CD4-positive, CD25-positive, alpha-beta regulatory T cell (primary cell): ENCODE measurements at places on chromosomes 2 and 18.

- H3K27ac ChIP-seq = no peak overlapping the region
- DNase-seq = no peak
- no peaks in the 10 kb centered on the region for H3K36me3 ChIP-seq
- H3K27me3 ChIP-seq = no peaks in the 10 kb centered on the region
- H3K4me1 ChIP-seq = no peaks in the 10 kb centered on the region
These were observed 48.5 kb downstream of the SOCS6 start for GRCh38 chr18:70337139-70337972.

GRCh38 chr2:75311521-75311920, 112.2 kb upstream of the TACR1 start:
- no peaks in the 10 kb centered on the region for H3K27me3 ChIP-seq
- no peak overlapping the region for H3K4me3 ChIP-seq
- H3K27ac ChIP-seq = no peak overlapping the region
- no peak for DNase-seq
- no peaks in the 10 kb centered on the region for H3K36me3 ChIP-seq

GRCh38 chr2:54582987-54583386, 126.9 kb downstream of the SPTBN1 start:
- H3K27me3 ChIP-seq = no peaks in the 10 kb centered on the region
- DNase-seq = no peak
- peak overlapping the region; percentile 87 for H3K27ac ChIP-seq
- H3K36me3 ChIP-seq = no peaks in the 10 kb centered on the region
- H3K4me3 ChIP-seq = no peak overlapping the region
- peaks cover 88% of the 10 kb centered on the region for H3K4me1 ChIP-seq

DNA sequence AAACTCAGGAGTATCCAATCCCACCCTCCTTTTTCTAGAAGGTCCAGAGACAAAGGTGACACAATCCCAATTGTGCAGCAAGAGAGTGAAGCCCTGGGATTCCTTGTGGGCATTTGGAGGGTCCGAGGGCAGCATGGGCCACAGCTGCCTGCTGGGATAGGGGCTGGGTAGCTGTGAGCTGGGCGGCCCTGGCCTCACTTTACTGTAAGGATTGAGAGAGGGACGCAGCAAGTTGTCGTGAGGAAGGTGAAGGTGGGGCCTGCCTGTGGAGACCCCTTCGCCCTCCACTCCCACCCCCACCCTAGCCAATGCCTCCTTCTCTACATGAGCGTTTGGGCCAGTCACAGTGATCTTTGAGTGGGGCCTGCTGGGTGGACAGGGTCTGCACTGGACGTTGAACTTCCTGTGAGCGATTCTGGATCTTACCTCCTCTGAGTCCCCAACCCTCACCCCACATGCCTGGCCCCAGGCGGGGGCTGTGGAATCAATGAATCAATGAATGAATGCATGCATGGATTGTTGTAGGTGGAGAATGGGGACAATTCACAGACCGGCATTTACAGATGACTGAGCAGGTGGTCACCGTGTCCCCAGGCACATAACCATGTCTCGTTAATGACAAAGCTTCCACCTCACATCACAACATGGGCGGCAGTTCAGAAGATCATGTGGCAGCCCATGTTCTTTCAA, 107.2 kb downstream of the INHBB start:
- no peak for DNase-seq
- H3K4me3 ChIP-seq = no peak overlapping the region
- H3K36me3 ChIP-seq = no peaks in the 10 kb centered on the region
- no peak overlapping the region for H3K27ac ChIP-seq

GRCh38 chr2:242054406-242054805, 184.9 kb downstream of the RTP5 start:
- no peaks in the 10 kb centered on the region for H3K36me3 ChIP-seq
- no peaks in the 10 kb centered on the region for H3K27me3 ChIP-seq
- no peak overlapping the region for H3K27ac ChIP-seq
- no peak overlapping the region for H3K4me3 ChIP-seq

DNA sequence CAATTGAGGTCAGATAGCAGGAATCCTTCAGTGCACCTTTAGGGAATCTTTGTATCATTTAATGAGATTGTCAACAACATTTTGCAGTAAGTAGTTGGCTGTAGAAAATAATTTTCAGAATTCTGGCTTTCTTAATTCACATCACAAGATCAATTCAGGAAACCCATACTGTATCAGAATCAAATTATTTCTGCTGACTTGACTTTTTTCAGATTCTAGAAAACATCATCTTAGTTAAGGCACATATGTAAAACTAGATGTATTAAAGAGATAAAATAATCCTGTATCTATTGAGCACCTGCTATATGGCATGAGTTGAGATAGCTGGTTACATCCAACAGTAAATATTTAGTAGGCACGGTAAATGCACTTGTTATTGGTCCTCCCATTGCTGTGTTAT, 791.4 kb downstream of the TDRD15 start:
- no peaks in the 10 kb centered on the region for H3K36me3 ChIP-seq
- no peaks in the 10 kb centered on the region for H3K4me1 ChIP-seq
- H3K27me3 ChIP-seq = no peaks in the 10 kb centered on the region
- no peak for DNase-seq
- no peak overlapping the region for H3K27ac ChIP-seq

GRCh38 chr2:8626572-8626971, 55.3 kb upstream of the ID2 start:
- no peak for DNase-seq
- no peak overlapping the region for H3K4me3 ChIP-seq
- no peaks in the 10 kb centered on the region for H3K27me3 ChIP-seq
- H3K4me1 ChIP-seq = no peaks in the 10 kb centered on the region
- H3K27ac ChIP-seq = no peak overlapping the region

DNA sequence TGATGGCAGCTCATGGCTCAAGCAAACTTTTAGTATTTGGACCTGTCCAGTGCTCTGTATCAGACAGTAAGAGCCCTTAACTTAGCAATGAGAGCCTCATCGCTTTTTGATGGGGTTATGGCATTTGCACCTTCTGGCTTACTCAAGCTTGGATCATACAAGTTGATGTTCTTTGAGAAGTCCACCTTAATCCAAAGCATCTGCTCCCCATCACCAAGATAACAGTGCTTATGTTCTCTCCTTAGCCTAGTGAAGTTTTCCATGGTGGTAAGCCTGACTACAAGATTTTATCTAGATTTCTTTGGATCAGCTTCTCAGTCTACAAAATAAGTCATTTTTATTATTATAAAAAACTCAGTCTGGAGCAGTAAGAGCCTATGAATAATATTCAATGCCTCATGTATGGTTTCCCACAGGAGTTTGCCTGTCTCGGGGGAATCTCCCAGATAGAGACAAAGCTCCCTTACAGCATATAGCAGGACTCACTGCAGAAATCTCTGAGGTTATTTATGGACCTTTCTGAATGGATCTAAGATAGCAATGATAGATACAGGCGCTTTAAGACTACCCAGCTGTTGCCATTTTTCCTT, 472.2 kb upstream of the LINC00305 start:
- no peak for DNase-seq
- H3K27me3 ChIP-seq = no peaks in the 10 kb centered on the region
- H3K27ac ChIP-seq = no peak overlapping the region
- H3K4me3 ChIP-seq = no peak overlapping the region
- H3K4me1 ChIP-seq = no peaks in the 10 kb centered on the region

- no peak overlapping the region for H3K4me3 ChIP-seq
- no peaks in the 10 kb centered on the region for H3K36me3 ChIP-seq
- H3K27ac ChIP-seq = no peak overlapping the region
- peaks cover 10% of the 10 kb centered on the region for H3K27me3 ChIP-seq
- peaks cover 4% of the 10 kb centered on the region for H3K4me1 ChIP-seq
These were observed 8.2 kb downstream of the GDF7 start for GRCh38 chr2:20674974-20675679.

DNA sequence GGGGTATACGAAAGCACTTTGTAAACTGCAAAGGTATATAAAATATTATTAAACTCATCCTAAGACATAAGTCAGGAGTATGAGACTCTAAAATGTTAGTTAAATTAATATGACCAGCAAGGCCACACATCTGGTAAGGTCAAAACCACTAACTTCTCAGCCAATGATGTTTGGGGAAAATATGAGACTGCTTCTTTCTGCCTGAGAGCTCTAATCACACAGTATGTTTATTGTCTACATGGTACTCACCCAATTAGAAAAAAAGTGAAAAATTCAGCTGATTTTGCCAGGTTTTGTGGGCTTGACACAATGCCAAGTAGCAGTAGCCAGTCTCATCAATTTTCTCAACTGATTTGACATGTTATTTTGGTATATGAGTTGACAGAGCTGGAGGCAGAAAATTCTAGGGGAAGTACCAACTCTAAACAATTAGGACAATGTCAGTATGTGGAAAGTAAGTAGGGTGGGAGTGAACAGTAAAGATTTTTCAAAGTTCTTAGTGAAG, 87.3 kb downstream of the ALK start:
- H3K4me3 ChIP-seq = no peak overlapping the region
- DNase-seq = no peak
- no peak overlapping the region for H3K27ac ChIP-seq
- H3K4me1 ChIP-seq = no peaks in the 10 kb centered on the region

- no peaks in the 10 kb centered on the region for H3K36me3 ChIP-seq
- H3K4me1 ChIP-seq = peaks cover 10% of the 10 kb centered on the region
- peaks cover 9% of the 10 kb centered on the region for H3K27me3 ChIP-seq
These were observed 710 bp downstream of the DUSP19 start for GRCh38 chr2:183079139-183079775.

DNA sequence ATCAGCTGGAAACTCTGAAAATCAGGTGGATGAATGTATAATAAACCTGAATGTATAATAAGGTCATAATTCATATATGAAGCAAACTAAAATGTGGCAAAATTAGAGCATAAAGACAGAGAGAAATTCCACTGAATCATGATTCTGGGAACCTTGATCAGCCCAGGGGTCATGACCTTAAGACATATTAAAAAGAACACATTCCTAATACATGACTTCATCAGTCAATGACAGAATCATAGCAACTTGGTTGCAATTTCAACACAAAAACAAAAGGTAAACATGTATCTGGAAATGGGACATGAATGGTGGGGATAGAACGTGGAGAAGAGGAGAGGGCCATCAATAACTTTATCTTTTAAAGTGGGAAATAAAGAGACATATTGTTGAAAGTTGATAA, 17.6 kb downstream of the AFF3 start:
- DNase-seq = no peak
- H3K27ac ChIP-seq = no peak overlapping the region
- H3K36me3 ChIP-seq = no peaks in the 10 kb centered on the region
- no peaks in the 10 kb centered on the region for H3K4me1 ChIP-seq
- H3K4me3 ChIP-seq = no peak overlapping the region
- no peaks in the 10 kb centered on the region for H3K27me3 ChIP-seq

DNA sequence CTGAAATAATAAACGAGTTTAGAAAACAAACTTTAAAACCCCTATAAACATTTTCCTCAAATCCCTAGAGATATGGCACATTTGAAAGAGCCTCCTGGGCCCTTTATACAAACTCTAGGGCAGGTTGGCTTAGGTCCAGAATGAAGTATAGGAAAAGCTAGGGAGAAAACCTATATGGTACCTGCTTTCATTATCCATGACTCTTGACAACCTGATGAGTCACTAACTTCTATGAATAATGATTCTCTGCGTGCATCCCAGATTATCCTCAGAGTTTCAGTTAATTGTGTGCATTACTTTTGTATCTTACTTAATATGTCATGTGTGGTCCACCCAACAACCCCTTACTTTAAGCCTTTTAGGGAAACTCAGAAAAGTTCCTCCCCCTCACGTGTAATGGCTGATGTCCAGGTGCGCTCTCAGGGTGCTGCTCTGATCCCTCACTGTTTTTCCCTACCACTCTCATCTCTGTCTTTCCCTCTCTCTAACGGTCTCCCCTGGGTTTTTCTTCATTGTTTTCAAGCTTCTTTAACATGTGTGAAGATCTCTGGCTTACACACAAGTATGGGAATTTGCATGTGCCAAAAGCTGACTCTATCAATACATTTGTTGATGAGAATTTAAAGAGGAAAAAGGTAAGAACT, 78.5 kb downstream of the LRP1B start:
- no peak overlapping the region for H3K4me3 ChIP-seq
- H3K27ac ChIP-seq = no peak overlapping the region
- H3K27me3 ChIP-seq = no peaks in the 10 kb centered on the region
- H3K36me3 ChIP-seq = no peaks in the 10 kb centered on the region
- H3K4me1 ChIP-seq = no peaks in the 10 kb centered on the region

DNA sequence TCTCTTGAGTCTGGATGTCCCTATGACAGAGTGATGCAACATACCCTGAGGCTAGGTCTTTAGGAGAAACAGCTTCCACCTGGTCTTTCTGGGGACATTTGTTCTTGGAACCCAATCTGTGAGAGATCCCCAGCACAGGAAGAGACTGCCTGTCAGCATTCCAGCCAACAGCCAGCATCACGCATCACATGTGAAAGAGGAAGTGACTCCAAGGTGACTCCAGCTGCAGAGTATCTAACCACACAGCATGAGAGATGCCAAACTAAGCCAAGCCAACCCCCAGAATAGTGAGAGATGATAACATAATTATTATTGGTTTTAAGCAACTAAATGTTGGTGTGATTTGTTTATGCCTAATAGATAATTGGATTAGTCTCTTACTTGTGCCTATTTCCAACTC, 35.7 kb downstream of the C18orf63 start:
- no peaks in the 10 kb centered on the region for H3K4me1 ChIP-seq
- no peak overlapping the region for H3K27ac ChIP-seq
- no peak for DNase-seq
- H3K4me3 ChIP-seq = no peak overlapping the region

DNA sequence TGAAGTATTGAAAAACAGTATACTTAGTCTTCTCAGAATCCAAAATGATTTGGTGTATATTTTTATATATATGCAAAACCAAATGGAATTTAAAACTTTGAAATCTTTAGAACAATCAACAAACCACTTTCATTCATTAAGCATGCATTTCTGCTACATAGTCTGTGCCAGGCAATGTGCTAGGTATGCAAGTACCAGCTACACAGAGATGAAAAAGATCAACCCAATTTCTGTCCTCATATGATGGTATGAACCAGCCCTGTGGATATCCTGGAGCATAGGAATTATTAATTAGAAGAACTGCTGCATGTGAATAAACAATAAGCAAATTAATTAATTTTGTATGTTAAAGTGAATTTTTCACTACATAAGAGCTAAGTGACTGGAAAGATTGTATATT, 51.2 kb upstream of the RTN4 start:
- H3K36me3 ChIP-seq = no peaks in the 10 kb centered on the region
- DNase-seq = no peak
- H3K4me3 ChIP-seq = no peak overlapping the region

DNA sequence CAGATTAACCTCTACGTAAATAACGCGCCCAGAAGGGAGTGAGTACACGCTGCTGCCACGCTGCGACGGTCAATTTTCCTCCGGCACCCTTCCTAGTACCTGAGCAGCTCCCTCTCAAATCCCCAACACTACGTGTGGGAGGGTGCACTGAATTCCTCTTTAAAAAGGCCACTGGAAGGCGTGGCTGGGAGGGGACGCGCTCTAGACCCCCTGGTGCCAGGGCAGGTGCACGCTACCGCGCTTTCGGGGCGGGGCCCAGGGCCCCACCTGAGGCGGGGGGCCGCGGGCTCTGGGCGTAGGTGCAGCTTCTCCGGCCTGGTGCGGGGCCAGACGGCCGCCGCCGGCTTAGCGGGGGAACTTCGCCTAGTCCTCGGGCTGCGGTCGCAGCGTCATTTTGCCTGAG, 668 bp upstream of the ANKRD12 start:
- no peaks in the 10 kb centered on the region for H3K27me3 ChIP-seq
- peaks cover 28% of the 10 kb centered on the region for H3K36me3 ChIP-seq
- no peak for DNase-seq
- peak overlapping the region; percentile 97 for H3K27ac ChIP-seq
- H3K4me1 ChIP-seq = peaks cover 61% of the 10 kb centered on the region
- H3K4me3 ChIP-seq = peak overlapping the region; percentile 88
